AG08396 (cell line): ENCODE measurements at places on chromosomes 7 and 10.

DNA sequence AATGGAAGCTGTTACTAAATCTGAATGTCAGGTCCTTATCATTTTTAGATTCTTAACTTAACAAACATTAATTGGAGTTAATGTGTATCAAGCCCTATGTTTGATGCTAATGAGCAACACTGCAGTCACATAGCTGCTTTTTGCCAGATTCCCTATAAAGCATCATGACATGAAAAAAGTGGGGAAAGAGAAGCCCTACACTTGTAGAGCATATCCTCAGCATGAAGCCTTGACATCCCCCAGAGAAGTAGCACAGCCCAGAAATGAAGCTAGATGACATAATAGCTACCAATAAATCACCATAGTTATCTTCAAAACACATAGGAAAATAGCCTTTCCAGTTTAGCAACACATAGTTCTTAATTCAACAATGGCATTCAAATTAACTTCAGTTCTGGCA is 49.2 kb upstream of the CDK1 start:
- no peak for DNase-seq

- no peak for DNase-seq
Measured at GRCh38 chr7:66321283-66321682, 116.1 kb downstream of the TPST1 start.

GRCh38 chr10:63423494-63423893 is 42.3 kb downstream of the JMJD1C start:
- DNase-seq = no peak

GRCh38 chr10:63208986-63209385 is 75.9 kb downstream of the NRBF2 start:
- peak; percentile 31 for DNase-seq

GRCh38 chr10:60731134-60731885 is 47.0 kb upstream of the CDK1 start:
- no peak for DNase-seq

- DNase-seq = no peak
Measured at GRCh38 chr7:29096446-29096730, 49.9 kb downstream of the CPVL start.

DNA sequence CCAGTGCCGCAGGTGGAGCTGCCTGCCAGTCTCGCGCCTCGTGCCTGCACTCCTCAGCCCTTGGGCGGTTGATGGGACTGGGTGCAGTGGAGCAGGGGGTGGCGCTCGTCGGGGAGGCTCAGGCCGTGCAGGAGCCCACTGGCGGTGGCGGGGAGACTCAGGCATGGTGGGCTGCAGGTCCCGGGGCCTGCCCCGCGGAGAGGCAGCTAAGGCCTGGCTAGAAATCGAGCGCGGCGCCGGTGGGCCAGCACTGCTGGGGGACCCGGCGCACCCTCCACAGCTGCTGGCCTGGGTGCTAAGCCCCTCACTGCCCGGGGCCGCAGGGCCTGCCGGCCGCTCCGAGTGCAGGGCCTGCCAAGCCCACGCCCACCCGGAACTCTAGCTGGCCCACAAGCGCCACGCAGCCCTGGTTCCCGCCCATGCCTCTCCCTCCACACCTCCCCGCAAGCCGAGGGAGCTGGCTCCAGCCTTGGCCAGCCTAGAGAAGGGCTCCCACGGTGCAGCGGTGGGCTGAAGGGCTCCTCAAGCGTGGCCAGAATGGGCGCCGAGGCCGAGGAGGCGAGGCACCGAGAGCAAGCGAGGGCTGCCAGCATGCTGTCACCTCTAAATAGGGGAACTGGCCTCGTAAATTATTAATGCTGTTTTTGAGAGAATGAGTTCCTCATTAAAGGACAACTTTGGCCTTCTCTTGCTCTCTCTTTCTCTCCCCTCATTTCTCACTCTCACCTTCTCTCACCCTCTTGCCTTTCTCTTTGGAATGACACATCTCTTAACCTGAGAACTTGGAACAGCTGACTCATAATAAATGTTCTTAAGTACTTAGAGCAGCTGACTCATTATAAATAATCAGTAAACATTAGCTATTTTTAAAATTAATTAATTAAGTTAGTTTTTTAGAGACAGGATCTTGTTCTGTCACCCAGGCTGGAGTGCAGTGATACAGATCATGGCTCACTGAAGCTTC is 4.9 kb downstream of the ACADSB start:
- DNase-seq = no peak

- no peak for DNase-seq
Measured at GRCh38 chr7:100211342-100211780, 8.4 kb upstream of the PVRIG start.

- DNase-seq = no peak
Measured at GRCh38 chr10:17175551-17175950, 25.9 kb downstream of the TRDMT1 start.

DNA sequence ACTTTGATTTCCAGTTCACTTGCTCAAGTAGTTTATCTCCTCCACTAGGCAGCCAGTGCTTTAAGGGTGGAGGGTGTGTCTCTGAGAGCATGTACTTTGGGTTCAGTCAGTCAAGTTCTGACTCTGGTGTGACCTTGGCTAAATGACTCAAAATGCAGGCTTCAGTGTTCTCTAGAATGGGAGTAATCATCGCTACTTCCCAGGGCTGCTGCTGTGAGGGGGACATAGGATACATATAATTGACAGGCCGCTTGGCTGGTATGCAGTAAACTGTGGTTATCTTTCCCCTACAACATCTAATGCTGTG is 3.5 kb downstream of the PTPRE start:
- no peak for DNase-seq
